ENCODE measurements at places on chromosomes 7 and 10.
A peak's percentile ranks its signal among the peaks of the same experiment; 100 is the strongest.

- no peak for DNase-seq
Observed at GRCh38 chr7:150806863-150807262, 6.3 kb downstream of the TMEM176A start.

- DNase-seq = no peak
Observed at GRCh38 chr10:12844811-12845483, 156.6 kb downstream of the CCDC3 start.

GRCh38 chr7:85165263-85165662 is 21.6 kb downstream of the SEMA3D start:
- DNase-seq = no peak

- DNase-seq = no peak
Observed at GRCh38 chr7:95056107-95056739, 148.8 kb downstream of the PPP1R9A start.

GRCh38 chr10:4652111-4653010 is 173.6 kb upstream of the AKR1E2 start:
- no peak for DNase-seq

DNA sequence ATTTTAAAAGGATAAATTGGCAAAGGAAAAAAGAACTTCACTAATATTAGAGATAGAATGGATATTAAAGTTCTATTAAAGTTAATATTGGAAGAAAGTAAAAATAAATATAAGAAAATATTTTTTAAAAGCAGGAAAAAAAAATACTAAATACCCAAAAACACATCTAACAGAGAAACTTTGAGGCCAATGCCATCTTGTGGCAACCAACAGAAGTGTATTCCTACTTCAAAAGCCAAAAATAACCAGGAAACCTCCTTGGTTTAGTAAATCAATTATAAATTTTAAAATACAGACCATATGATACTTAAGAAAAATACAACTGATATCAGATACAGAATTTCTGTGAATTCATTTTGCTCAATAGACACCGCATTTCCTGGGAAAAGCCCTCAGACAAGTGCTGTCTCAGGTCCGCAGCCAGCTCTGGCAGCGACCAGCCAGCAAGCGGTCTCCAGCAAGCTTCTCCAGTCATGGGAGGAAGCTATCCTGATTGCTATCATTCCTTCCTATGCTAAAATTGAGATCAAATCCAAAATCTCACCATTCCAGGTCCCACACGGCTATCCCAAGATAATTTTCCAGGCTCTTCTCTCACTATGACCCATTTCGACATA is 65.3 kb downstream of the LMBR1 start:
- no peak for DNase-seq

GRCh38 chr10:122019414-122019975 is 30.5 kb downstream of the TACC2 start:
- peak; percentile 81 for DNase-seq

- peak; percentile 86 for DNase-seq
Observed at GRCh38 chr7:116780966-116781365, 81.4 kb upstream of the CAPZA2 start.

GRCh38 chr10:124155781-124156435 is 62.5 kb upstream of the CHST15 start:
- DNase-seq = peak; percentile 36

DNA sequence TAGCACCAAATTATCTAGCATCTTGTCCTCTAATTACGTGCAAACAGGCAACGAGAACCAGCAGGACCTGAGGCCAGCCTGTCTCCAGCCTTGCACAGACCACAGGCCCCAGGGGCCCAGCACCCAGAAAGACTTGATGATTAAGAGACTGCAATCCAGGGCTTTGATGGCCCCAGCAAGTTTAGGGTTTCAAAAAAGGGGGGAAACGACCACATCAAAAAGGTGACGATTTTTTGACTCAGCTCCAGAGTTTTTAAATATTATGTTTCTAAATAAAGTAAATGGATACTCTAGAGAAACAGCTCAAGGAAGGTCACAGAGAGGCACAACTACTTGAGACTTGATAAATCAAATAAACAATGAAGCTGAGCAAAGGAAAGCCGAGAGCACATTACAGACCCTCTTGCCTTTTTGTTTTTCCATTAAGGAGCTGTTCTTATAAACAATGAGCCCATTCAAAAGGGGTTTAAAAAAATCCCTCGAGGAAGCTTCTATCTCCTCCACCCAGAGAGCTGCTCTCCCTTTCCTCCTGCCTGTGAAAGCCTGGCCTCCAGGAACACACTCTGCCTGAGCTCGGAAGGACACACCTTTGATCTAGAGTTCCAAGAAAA is 44.1 kb downstream of the GLI3 start:
- DNase-seq = no peak

- DNase-seq = no peak
Observed at GRCh38 chr10:111249925-111250324, 173.1 kb downstream of the ADRA2A start.

DNA sequence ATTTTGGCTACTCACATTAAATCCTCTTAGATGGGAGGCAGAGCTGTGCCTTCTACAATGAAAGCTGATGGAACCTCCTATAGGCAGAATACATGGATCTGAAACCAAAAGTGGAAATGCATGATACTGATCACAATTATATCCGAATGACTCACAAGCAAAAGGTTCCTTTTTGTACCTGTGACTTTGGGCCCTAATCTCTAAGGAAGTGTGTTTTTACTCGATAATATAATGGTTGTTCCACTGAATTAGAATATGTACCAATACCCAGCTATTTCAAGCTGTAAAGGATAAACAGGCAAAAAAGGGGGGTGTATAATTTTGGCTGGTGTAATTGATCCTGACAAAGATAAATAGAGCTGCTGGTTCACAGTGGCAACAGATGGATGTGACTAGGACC is 17.6 kb upstream of the LAMB1 start:
- no peak for DNase-seq

GRCh38 chr10:119538632-119539358 is 3.7 kb downstream of the RGS10 start:
- no peak for DNase-seq

DNA sequence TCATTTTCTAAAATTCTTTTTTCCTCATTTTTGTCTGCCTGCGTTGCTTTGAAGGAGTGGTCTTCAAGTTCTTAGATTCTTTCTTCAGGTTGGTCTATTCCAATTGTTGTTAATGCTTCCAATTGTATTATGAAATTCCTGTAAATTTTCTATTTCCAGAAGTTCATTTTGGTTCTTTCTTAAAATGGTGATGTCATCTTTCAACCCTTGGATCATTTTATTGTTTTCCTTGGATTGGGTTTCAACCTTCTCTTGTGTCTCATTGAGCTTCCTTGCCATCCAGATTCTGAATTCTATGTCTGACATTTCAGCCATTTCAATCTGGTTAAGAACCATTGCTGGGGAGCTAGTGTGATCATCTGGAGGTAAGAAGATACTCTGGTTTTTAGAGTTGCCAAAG is 33.1 kb downstream of the PNLIPRP2 start:
- no peak for DNase-seq

DNA sequence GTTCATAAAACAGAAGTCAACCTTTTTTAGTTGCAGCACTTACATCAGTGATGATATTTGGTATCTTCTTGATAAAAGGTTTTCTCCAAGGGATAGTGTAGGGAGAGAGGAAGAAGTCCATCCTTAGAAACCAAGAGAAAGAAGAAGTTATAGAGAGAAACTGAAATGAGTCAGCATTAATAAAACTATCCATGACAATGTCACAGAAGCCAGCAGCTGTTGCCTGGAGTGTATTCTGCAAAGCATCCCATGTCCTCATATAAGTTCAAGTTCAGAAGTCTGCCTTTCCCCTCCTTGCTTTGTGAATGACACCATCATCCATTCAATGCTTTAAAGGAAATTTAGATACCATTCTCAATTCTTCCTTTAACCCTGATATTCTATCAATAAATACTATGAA is 14.4 kb upstream of the COL1A2 start:
- DNase-seq = no peak

GRCh38 chr10:107546986-107547385 is 382.5 kb upstream of the SORCS1 start:
- no peak for DNase-seq

GRCh38 chr10:79018521-79019011 is 50.2 kb upstream of the ZMIZ1 start:
- no peak for DNase-seq

DNA sequence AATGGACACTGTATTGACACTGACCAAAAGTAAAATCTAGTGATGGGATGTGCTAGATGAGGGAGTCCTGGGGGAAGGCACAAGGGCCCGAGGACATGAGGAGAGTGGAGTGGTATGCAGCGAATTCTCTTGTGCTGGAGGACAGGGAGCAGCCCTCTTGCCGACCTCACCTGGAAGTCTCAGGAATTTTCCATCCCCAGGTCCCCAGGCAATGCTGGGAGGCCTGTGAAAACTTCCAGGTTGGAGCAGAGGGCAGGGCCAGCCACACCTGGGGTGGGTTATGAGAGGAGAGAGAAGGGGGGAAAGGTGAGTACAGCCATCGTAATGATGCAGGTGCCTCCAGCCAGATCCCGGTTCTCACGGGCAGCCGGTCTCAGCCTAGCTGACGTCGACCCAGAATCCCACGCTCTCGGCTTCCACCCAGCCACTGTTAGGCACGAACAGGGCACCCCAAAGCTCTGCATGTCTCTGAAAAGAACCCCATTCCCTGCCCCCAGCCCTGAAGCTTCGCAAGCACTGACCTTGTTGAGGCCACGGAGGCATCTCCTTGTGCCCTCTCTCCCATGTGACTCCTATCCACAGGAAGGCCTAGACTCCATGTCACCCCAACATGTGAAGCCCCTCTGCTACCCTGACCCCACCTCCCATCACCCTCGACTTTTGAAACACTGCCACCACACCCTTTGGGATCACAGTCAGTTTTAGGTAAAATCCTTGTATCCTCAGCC is 239.7 kb upstream of the MYO3A start:
- no peak for DNase-seq

DNA sequence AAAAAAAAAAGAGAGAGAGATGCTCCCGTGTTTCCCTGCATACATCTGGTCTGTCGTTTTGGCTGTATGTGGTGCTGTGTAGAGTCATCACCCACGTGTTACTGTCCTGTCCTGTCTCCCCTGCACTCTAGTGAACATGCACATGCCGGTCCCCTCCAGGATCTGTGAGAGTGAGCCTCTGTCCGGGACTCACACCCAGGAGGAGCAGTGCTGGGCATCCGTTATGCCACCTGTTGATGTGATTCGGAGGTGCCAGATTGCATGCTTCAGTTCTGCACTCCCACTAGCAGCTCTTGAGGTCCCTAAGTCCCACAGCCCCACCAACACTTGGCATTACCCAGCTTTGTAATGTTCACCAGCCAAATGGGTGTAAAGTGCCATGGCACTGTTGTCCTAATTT is 16.4 kb downstream of the GHRHR start:
- no peak for DNase-seq

GRCh38 chr7:16817536-16817935 is 12.7 kb upstream of the AGR2 start:
- no peak for DNase-seq

GRCh38 chr7:6379886-6380285 is 67.9 kb downstream of the DAGLB start:
- no peak for DNase-seq

DNA sequence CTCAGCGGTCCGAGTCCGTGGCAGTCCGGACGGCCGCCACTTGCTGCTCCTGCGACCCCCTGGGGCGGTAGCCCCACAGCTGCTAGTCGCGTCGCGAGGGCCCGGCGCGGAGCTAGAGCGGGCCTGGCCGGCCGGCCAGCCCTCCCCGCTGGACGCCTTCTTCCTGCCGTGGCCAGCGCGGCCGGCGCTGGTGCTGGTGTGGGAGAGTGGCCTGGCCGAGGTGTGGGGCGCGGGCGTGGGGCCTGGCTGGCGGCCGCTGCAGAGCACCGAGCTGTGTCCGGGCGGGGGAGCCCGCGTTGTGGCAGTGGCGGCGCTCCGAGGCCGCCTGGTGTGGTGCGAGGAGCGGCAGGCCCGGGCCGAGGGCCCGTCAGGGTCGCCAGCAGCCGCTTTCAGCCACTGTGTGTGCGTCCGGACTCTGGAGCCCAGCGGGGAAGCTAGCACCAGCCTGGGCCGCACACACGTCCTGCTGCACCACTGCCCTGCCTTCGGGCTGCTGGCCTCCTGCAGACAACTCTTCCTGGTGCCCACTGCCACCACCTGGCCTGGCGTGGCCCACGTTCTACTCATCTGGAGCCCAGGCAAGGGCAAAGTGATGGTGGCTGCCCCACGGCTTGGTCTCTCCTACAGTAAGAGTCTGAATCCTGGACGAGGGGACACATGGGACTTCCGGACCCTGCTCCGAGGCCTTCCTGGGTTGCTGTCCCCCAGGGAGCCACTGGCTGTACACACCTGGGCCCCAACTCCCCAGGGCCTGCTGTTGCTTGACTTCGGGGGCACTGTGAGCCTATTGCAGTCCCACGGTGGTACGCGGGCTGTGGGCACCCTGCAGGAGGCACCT is 631 bp downstream of the HPS6 start:
- DNase-seq = peak; percentile 36

DNA sequence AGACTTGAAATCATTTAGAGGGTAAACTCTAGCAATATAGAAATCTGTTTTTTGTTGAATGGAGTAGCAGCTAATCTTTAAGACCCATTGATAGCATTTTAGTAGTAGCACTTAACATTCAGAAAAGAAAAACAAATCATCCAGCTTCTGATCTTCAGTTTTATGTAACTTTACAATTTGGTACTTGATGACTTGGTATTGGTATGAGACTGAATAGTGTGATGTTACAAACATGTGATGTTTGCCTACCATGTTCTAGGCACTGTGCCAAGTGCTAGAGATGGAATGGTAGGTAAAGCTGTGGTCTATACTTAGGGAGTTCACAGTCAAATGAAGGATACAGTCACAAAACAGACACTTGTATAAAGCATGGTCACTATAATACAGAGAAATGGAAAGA is 21.3 kb downstream of the ZEB1 start:
- no peak for DNase-seq

DNA sequence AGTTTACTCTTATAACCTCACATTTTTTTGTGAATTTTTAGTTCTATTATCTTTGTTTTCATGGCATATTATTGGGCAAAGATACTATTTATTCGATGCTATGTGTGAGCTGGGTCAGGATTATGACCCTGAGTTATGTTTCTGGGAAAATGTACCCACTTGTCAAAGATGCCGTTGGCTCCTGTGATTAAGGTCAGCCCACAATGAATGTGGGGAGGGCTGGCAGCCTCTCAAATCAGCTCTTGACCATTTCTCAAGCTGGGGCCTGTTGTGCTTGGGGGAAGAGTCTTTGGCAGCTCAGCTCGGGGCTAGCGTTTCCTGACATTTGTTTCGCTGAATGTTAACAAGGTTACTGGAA is 97.5 kb downstream of the TCF7L2 start:
- DNase-seq = peak; percentile 17

GRCh38 chr10:77406764-77407430 is 230.7 kb downstream of the KCNMA1 start:
- no peak for DNase-seq

DNA sequence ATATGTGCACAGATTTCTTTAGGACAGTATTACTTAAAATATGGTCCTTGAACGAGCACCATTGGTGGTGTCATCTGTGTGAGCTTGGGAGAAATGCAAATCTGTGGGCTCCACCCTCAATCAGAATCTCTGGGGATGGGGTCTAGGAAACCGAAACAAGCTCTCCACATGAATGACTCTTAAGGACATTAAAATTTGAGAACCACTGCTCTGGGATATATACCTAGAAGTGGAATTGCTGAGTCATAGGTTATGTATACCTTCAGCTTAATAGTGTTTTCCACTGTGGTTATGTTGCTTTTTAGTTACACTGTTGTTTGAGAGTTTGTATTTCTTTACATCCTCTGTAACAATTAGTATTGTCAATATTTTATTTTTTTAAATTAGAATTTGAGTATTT is 24.0 kb downstream of the ZNRF2 start:
- DNase-seq = no peak
